AML-193 (cell line): ENCODE measurements at places on chromosomes 4 and X.

GRCh38 chr4:37219242-37219641 is 25.3 kb upstream of the NWD2 start:
- no peak for DNase-seq

DNA sequence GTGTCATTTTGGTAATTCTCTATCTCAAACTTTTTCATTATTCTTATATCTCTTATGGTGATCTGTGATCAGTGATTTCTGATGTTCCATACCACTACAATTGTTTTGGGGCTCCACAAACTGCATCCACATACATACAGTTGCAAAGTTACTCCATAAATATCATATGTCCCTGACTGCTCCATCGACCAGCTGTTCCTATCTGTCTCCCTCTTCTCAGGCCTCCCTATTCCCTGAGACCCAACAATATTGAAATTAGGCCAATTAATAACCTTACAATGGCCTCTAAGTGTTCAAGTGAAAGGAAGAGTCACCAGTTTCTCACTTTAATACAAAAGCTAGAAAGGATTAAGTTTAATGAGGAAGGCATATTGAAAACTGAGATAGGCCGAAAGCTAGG is 108.7 kb downstream of the ANAPC10 start:
- no peak for DNase-seq

GRCh38 chr4:174222266-174222872 is 61.1 kb downstream of the FBXO8 start:
- DNase-seq = peak; percentile 23

DNA sequence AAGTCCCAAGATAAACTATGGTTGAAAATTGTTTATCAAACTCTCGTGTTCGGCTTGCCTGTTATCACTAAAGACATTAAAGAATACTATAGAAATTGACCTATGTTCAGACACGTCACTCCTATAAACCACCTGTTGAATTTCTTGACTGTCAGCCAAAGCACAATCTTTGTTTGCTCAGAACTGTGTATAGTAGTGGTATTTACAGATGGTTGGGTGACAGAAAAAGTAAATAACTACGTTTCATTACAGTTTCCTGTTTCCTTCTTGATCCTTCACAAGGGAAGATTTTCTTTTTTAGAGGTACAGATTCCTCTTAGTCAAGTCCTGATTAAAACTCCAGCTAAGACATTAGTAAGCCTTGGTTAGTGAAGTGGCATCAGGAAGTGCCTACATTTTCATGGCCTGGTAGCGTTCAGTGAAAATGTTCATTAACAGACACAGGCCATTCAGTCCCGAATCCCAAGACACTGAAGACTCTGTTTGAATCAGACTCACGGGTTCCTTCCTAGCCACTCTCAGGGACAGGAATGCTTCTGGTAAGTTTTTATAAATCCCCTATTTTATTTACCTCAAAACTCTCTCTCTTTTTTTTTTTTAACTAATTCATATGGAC is at the start of gene SMIM31:
SMIM31 (plus strand) TSS at position 259 of the 616 bp plus-strand sequence. CDS start 16,313 bp downstream, outside the sequence.
- DNase-seq = no peak

DNA sequence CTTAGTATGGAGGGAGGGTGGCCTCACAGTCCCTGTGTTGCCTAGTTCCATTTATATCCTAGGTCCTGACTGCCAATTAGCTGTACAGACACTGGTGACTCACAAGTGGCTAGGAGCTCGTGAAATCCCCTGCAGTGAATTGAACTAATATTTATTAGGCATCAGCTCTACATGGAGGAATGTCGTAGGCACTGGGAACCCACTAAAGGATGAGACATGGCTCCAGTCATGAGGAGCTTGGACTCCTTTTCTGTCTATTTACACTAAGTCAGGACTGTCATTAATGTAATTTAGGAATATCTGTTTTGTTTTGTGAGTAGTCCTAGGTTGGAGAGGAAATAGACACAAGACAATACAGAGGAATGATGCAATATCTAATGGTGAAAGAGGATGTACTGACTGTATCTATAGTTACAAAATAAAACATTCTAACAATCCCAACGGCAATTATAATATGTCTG is 67.7 kb downstream of the MID1IP1 start:
- peak; percentile 73 for DNase-seq

DNA sequence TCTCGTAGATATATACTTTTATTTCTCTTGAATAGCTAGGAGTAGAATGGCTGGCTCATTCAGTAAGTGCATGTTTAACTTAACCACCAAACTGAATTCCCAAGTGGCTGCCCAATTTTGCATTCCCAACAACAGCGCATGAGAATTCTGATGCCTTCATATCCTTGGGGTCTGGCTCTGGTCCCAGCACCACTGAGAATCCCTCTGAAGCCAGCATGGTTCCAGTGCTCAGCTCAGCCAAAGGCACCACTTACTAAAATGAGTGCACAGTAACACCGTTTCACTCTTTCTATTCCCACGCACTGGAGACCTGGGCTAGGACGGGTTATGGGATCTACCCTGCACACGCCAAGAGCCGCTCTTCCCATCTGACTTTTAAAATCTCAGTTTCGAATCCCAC is 60.4 kb downstream of the CASP3 start:
- DNase-seq = no peak

GRCh38 chr4:112897543-112897942 is 151.9 kb upstream of the ANK2 start:
- no peak for DNase-seq

GRCh38 chr4:79273915-79274314 is 51.9 kb downstream of the NAA11 start:
- no peak for DNase-seq

DNA sequence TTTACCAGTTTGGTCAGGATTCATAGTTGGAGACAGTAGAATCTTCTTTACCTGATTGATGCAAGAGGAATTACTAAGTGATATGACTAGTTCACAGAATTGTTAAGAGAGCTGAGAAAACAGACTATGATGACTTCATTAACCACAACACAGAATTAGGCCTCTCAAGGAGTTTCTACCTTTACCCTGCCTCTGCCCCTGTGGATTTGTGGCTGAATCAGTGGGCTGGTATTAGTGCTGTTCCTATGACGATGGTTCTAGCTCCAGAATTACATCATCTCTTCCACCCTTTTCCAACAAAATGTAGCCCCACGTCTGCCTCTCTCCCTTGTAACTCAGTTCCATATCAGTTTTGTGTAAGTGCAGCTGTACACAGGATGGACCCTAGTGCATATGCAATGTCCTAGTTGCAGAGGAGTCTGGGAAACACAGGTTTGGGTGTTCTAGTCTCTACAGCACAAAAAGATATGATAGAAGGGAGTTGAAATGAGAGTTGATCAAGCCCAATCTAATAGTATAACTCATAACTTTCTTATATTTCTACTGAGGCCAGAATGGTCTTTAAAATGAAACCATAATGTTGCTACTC is 99.3 kb downstream of the ANXA5 start:
- DNase-seq = no peak

DNA sequence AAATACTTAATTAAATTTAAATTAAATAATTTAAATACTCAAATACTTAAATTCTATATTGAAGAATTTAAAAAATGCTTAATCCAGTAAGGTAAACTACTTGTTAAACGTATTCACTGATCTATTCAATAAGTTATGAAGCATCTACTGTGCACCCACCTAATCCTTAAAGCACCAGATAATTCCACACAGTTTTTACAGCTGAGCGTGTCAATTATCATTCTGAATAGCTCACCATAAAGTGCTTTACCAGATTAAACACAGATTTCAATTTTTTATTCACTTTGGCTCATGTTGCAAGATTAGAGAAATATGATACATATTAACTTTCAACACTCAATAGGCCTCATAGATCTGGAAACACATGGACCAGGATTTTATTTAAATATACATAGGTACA is 79.2 kb upstream of the DDIT4L start:
- no peak for DNase-seq

DNA sequence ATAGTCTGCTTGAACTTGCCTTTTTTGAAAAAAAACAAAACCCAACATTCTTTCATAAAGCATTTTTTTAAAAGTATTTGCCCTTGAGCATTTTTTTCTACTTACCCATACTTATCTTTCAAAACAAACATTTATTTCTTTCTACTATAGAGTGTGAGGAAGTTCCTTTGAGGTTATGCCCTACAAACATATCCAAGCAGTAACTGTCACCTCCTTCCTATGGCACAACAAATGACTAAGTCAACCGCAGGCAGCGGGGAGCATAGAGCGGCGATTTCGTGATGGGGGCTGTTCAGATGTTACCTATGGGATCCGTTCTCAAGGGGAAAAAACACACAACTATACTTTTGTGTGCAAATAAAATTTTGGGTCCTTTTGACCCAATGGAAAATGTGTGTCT is 19.4 kb downstream of the SPRY1 start:
- DNase-seq = peak; percentile 92

DNA sequence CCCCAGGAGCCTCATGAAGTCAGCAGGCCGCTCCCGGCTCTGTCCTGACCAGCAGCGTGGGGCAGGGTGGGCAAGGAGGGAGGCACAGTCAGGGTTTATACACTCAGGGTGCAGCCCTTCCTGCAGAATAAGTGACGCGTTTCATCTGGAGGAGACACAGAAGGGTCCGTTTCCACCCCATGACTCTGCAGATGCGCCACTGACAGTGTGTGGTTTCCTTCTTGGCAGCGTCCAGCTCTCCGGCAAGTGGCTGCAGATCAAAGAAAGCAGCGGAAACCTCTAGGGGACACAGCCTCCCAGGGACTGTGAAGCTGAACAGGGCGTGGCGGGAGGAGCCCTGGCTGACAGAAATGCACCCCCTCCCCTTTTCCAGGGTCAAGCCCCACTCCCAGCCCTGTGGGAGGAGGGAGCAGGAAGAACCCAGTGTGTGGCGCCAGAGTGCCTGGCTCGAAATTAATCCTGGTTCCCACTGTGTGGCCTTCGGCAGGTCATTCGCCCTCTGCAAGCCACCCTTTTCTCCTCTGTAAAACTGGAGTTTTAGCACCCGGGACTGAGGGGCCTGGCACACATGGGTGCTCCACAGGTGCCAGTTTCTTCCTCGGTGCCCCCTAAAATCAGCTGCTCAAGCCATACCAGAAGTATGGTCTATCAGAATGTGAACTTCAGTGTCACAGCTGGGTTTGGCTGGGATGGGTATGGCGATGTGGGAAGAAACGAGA is 17.3 kb upstream of the TBC1D14 start:
- DNase-seq = peak; percentile 93

DNA sequence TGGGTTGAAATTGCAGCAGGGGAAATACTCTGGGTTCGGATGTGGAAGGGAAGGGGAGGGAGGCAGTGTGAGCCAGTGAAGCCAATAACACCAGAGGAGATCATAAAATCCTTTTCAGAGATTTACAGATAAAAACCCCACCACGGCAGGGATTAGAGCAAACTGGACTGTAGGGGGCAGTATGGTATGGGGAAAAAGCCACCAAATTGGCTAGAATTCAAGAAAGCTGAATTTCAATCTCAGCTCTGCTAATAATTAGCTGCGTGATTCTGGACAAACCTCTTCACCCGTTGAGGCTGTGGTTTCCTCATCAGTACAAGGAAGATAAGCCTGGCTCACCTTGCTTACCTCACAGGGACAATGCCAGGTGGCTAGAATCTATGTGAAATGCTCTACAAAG is 108.1 kb downstream of the ATG4A start:
- peak; percentile 6 for DNase-seq

DNA sequence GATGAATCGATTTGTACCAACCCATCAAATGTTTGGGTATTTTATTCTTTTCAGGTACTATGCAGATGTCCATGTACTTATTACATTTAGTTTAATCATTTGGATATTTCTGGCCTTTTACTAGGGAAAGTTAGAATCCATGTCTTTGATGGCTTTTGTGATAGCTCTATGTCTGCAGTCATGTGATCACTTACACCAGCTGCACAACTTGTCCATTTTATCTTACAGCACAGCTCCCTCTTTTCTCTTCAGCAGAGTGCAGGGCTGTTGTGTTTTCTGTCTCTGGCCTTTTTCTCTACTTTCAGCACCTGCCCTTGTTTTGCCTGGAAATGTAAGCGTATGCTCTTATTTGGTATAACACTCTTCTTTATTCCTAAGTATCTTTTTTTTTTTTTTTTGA is 30.6 kb downstream of the WWC2 start:
- no peak for DNase-seq

GRCh38 chrX:112058255-112058654 is 24.3 kb downstream of the TRPC5 start:
- no peak for DNase-seq

- no peak for DNase-seq
Observed at GRCh38 chrX:119878740-119879139, 7.1 kb downstream of the NDUFA1 start.

DNA sequence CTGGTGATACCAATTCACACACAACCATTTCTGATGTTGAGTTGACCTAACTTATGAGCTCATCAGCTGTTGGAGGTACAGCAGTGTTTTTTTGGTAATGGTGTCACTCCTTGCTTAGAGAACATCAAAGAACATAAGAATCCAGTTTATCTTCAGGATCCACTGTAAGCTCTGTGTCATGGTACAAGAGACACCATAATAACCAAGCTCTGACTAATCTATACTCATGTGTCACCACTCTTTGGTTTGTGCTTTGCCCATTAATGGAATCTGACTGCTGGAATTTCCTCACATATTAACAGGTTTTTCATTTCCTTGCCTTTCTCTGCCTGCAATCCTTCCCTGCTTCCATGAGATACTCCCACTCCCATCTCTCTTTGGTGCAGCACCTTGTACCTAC is 735.1 kb upstream of the LCORL start:
- no peak for DNase-seq

DNA sequence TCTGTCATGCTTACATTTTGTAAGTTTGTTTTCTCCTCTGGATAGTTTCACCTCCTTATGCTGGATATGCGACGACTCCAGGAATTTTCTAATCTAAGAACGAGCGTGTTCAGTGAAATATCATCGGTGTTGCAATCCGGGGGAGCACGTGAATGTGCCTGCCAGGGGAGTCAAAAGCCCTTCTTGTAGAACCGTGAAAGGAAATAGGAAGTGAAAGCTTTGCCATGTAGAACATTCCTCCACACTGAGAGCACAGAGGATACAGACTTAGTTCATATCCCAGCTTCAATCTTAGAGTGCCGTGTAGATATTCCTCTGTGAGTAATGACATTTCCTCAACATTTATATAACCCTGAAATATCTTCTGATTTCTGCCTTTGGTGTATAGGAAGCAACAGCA is 121.2 kb downstream of the VEGFC start:
- no peak for DNase-seq

DNA sequence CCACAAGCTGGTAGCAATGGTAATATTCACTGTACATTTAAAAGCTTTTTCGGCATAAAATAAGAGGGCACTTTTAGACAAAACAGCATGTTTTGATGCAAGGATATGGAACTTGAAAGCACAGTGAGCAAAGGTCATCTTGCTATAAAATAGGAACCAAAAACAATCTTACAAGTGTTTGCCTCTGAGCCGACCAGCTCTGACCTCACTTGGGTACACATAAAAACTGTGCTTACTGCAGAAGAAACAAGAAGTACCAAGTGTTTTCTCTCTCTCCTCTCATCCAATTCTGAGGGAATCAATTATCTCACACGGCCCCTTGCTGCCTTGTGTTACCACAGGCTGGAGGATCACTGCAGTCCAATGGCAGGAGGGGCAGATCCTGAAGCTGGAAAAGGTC is 4.8 kb upstream of the IQSEC2 start:
- DNase-seq = no peak
